ENCODE measurements at places on chromosomes 12 and 14.

- no peak for DNase-seq
These were observed 45.6 kb downstream of the PITPNM2 start for GRCh38 chr12:123105211-123105826.

- no peak for DNase-seq
These were observed 264.0 kb upstream of the HMGA2 start for GRCh38 chr12:65560286-65560685.

DNA sequence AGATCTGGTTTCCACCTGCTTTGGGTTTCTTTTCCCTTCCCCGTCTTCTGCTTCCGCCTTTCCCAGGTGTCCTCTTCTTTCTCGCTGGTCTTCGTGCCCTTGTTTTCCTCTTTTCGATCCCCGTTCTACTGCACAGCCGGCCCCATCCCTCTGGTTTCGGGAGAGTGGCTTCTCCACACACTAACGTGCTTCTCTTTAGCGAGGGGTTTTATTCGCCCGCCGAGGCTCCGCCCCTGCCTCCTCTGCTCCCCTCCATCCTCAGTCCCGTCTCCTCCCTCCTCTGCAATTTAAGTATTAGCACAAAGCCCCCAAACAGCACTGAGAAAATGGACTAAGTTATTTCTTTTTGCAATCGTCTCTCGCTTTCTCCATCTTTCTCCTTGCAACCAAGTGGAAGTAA, at the start of gene SLC7A8:
Gene SLC7A8, minus strand, starts transcription at position 182 of the 400 bp plus-strand sequence. CDS start 746 bp downstream, outside the sequence.
- peak; percentile 12 for DNase-seq

DNA sequence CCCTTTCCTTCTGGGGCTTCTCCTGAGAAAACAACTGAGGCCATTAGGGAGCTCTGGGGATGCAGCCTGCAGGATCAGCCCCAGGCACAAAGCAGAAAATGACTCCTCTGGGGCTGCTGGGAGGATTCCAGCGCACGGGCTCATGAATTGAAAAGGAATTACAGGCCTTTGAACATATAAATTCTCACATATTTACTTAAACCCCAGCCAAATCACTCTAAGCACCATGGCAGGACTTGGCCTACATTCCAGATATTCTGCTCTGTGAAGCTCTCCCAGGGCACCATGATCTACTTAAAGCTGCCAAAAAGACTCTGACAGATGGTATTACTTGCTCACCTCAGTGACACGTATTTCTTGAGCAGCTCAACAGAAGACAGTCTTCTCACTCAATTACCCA, 87.2 kb downstream of the ZFC3H1 start:
- no peak for DNase-seq

GRCh38 chr12:14841761-14842160, 1.6 kb downstream of the ART4 start:
- no peak for DNase-seq

- DNase-seq, result no peak
These were observed 140.4 kb upstream of the GZMB start for GRCh38 chr14:24774187-24774915.

DNA sequence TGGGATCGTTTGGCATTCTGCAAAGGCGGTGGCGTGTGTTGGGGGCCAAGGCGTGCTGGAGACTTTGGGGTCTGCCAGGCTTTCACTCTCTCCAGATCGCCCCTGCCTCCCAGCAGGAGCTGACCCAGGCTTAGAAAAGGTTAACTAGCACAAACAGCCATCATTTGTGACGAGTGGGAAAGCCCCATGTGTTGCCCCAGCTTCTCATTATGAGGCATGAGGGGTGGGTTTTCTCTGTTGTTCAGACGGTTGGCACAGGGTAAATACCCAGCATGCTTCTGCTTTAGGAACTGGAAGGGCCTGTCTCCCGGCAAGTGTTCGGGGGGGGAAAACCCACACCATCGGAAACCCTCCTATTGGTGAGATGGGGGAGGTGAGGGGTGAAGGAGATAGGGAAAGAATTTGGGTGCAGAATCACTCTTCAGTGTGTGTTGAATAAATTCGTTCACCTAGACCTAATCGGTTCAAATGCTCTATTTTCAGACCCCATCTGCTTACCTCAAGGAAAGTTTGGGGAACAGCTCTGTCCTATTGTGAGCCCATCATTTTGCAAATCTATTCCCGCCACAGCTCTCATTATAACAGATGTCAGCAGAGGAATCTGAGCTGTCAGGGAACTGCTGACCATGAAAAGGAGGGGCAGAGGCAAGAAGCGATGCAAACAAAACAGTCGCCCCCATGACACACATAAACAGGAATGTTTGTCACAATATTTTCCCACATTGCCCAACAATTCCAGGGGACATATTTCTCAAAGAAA, 34.7 kb upstream of the C12orf42 start:
- no peak for DNase-seq

DNA sequence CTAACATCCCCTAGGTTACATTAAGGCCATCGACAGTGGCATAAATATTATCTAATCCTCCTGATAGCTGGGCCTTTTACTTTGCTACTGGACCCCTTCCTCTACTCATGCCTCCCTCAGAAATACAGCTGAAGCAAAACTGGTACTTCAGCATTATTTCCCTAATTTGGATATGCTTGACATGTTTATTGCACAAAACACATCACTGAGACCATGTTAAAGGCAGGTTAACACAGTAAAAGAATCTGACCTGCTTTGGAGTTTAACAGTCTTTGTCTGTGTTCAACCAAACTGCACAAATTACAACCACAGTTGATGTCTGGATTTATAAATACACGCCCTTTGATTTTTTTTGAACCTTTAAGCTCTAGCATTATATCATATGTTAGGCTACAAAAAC, 156.6 kb downstream of the FOXA1 start:
- DNase-seq, result no peak

- no peak for DNase-seq
These were observed 34.1 kb downstream of the TRMT5 start for GRCh38 chr14:60946773-60947172.

- no peak for DNase-seq
These were observed 31.6 kb upstream of the SERPINA6 start for GRCh38 chr14:94354638-94355185.

DNA sequence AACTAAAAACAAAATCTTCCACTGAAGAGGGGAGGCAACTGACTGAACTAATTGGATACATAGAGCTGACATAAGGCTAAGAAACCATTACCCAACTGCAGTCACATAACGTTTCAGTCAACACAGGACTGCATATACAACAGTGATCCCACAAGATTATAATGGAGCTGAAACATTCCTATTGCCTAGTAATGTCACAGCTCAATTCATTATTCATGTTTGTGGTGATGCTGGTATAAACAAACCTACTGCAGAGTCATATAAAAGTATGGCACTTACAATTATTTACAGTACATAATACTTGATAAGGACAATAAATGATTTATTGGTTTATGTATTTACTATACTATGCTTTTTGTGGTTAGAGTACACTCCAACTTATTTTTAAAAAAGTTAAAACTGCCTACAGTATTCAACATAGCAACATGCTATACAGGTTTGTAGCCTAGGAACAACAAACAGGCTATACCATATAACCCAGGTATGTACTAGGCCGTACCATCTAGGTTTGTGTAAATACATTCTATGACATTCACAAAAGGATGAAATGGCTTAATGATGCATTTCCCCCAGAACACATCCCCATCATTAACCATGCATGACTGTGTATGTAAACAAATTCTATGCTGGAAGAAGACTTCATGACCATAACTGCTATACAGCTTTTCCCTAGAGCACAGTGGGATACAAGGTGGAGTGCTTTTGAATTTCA, 4.3 kb downstream of the NAP1L1 start:
- no peak for DNase-seq

- DNase-seq, result no peak
These were observed 51.2 kb upstream of the TMPO start for GRCh38 chr12:98464190-98464589.

- DNase-seq, result no peak
These were observed 28.6 kb downstream of the PRDM4 start for GRCh38 chr12:107732365-107732764.

DNA sequence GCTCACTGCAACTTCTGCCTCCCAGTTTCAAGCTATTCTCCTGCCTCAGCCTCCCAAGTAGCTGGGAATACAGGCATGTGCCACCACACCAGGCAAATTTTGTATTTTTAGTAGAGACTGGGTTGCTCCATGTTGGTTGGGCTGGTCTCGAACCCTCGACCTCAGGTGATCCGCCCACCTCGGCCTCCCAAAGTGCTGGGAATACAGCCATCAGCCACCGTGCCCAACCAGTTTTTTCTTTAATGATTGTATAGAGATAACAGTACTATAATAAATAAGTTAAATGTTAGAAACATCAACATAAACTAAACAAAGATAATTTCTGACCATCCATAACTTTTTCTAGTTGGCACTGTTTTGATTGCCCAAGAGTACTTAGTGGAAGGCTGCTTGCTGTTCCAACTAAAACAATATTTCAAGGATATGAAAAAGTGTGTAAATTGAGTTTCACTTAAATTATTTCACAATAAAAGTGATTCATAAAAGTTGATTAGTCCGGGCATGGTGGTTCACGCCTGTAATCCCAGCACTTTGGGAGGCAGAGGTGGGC, 5.6 kb downstream of the GON7 start:
- no peak for DNase-seq

DNA sequence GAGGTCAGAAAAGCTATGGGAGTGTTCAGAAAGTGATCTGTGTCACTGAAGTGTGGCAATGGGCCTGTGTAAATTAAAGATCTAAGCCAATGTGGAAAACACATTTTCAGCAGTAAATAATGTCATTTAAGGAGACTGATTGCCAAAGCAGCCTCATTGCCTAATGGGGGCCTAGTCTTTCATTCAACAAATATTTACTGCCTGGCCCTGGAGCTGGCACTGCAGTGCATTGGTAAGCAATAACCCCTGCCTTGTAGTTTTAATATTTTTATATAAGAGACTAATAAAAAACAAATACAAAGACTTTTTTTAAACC, 326.6 kb downstream of the BTG1 start:
- DNase-seq, result no peak

- DNase-seq, result no peak
These were observed 58.1 kb upstream of the DHRS4 start for GRCh38 chr14:23895480-23895879.

- DNase-seq, result no peak
These were observed 500.1 kb upstream of the CCDC196 start for GRCh38 chr14:65986041-65986440.

DNA sequence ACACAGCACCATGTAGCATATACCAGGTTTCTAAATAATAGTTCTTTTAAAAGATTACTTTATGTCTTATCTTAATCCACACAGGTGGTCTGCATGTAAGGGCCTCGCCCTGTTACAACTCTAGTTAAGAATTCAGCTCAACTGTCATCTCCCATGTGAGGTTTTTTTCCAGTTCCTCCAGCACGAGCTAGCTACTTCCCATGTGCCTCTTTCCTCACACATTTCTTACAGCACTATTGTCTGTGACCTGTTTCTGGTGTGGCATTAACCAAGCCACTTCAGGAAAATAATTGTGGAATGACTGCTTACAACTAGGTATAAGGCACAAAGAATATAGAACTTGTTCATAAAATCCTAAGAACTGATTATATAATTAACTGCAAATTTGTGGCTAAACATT, 65.5 kb downstream of the SH2B3 start:
- no peak for DNase-seq

- DNase-seq, result no peak
These were observed 257.3 kb upstream of the PLEKHG7 start for GRCh38 chr12:92445253-92446082.

GRCh38 chr14:36981832-36982529, 190.4 kb downstream of the SLC25A21 start:
- DNase-seq, result no peak

DNA sequence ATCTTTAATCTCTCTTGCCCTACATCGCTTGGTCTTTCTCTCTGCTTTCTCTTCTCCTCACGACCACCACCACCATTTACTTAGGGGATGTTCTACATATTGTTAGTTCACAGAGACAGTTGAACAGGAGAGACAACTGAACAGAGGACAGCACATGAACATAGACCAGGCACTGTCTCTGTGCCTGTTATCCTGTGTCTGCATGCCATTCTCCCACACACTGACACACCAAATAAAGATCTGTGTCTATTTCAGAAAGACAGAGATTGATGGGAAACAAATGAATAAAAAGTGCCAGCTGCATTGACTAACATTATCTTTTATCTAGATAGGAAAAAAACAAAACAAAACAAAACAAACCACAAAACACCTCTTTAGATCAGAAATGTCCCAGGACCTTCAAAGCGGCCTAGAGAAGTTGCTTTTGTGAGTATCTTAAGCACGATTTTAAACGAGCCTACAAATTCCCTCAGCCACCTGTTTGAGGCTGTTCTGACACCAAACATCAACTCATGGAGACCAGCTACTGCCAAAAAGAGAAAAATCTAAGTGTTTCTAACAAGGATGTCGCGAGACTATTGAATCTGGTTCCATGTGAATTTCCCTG, 77.6 kb upstream of the PARP11 start:
- DNase-seq, result no peak

DNA sequence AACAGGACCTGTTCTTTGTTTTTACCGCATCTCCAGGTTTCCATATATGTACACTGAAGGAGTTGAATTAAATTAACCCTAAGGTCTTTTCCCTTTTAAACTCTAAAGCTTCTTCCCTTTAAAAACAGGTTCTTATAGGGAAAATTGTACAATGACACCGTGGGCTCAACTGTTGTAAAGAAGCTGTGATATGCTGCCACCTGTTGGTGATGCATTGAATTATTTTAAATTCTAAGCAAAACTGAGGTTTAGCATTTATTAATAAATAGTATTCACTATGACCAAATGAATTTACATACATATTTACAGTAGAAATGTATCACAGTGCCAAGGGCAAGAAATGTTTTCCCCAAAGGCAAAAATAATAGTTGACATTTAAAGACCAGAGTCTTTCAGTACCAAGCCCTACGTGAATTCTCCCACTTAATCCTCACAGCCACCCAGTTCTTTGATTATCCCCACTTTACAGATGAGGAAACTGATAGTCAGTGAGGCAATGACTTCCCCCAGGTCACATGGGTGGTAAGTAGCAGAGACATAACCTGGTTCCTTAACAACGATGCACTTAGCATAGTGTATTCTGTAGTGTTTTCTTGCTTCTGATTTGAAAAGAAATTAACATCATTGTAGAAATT, 35.7 kb upstream of the TMEM263 start:
- DNase-seq, result no peak

GRCh38 chr12:124766727-124767065, 97.0 kb downstream of the SCARB1 start:
- DNase-seq, result no peak

DNA sequence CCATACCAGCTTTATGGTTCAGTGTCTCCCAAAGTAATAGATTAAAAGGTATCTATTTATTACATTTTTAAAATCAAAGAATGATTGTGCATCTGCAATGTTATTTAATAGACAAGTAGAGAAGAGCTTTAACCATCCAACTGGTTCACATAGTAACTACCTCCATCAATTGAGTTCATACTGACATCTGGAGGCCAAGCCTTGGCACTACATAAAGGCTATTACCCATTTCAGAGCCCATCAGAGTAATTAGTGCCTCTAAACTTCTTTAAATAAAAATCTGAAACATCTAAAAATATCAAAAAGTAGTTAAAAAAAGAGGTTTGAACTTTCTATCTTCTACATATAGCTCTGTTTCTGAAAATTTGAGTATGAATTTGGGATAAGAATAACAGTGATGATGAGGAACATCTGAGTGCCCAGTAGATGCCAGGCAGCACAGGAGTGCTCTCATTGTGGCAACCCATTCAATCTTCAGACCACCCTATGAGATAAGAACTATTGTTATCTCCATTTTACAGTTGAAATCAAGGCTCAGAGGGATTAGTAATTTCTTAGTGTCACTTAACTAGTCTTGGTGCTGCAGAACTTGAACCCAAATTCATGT, 132.9 kb upstream of the DAAM1 start:
- no peak for DNase-seq

- DNase-seq, result peak; percentile 32
These were observed 1.2 kb downstream of the GPR135 start for GRCh38 chr14:59463787-59464485.

- DNase-seq, result no peak
These were observed 103.7 kb upstream of the LGR5 start for GRCh38 chr12:71335963-71336257.

Data from stimulated activated CD4-positive, alpha-beta T cell treated with anti-CD3 and anti-CD28 coated beads, Interleukin-12 subunit alpha, Interleukin-12 subunit beta, amount 100 ng/mL, for 4 hours (primary cell).